ENCODE measurements at places on chromosomes 5 and 9.

- no peak for DNase-seq
Observed at GRCh38 chr9:70192707-70193106, 66.1 kb upstream of the SMC5 start.

DNA sequence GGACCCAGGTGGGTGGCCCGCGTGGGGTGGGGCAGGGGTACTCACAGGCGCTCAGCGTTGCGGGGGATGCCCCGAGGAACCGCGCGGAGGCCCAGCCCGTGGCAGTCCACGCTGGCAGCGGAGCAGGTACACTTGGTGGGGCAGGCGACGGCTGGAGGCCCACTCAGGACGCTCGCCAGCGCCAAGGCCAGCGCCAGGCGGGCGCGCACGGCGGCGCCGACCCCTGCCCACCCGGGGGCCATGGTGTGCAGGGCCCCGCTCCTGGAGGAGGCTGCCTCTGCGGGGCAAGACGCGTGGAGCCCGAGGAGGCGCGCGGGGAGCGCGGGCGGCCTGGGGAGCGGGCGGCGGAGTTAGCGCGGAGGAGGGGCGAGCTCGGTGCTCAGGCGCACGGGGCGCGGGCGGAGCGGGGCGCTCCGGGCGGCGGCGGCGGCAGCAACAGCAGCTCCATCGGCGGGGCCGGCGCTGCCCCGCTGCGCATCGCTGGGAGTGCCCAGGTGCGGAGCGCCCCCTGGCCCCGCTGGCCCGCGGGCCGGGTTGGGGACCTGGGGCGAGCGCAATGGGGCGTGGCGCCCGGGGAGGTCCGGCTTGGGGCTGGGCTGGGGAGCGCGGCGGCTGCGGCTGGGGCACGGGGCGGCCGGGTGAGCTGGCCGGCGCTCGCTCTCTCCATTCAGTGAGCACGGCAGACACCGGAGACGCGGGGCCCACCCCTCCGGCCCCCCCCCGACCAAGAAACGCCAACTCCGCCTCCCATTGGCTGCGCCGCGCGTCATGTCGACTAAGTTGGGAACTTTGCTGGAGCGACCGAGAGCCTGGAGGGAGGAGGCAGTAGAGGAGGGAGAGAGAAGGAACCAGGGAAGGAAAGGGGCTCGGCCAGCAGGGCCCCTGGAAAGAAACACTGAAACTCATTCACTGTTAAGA, at the start of gene SLIT3:
TSS of gene SLIT3 (minus strand) at position 672 of the 918 bp plus-strand sequence. CDS start at position 242, 430 bp downstream.
- no peak for DNase-seq

GRCh38 chr5:126846344-126846743, 69.4 kb downstream of the LMNB1 start:
- DNase-seq: no peak

- DNase-seq: no peak
Observed at GRCh38 chr5:163248871-163249270, 188.5 kb upstream of the CCNG1 start.

- DNase-seq: no peak
Observed at GRCh38 chr5:30690931-30691330, 502.6 kb upstream of the CDH6 start.

GRCh38 chr5:139482050-139482889, at the start of gene STING1:
STING1 (minus strand) TSS chr5:139482758; CDS start chr5:139481704, 1,054 bp downstream.
- peak; percentile 53 for DNase-seq

GRCh38 chr9:2126331-2126803, 111.2 kb downstream of the SMARCA2 start:
- DNase-seq: no peak

DNA sequence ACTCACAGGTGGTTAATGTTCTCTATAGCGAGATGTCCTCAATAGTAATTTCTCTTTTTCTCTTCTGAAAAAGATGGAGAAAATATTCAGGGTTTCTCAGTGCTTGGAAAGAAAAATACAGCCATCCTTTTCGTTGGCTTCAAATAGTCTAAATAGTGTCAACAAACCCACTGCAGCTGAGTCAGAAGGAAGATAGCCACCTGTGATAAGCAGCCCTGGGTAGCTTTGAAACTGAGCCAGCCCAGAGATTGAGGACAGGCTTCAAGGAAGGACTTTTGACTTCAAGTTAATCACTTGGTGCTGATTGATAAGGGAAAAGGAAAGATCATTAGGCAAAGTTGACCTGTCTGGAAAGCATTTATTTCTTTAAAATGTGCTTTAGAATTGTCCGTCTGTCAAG, 78.7 kb upstream of the TYRP1 start:
- no peak for DNase-seq

- no peak for DNase-seq
Observed at GRCh38 chr9:79007701-79008483, 563.9 kb upstream of the TLE4 start.

- no peak for DNase-seq
Observed at GRCh38 chr5:74282490-74282889, 358.0 kb downstream of the ENC1 start.

GRCh38 chr5:179648410-179648809, 24.9 kb upstream of the HNRNPH1 start:
- no peak for DNase-seq

- DNase-seq: no peak
Observed at GRCh38 chr5:162283609-162284008, 216.0 kb downstream of the GABRG2 start.

DNA sequence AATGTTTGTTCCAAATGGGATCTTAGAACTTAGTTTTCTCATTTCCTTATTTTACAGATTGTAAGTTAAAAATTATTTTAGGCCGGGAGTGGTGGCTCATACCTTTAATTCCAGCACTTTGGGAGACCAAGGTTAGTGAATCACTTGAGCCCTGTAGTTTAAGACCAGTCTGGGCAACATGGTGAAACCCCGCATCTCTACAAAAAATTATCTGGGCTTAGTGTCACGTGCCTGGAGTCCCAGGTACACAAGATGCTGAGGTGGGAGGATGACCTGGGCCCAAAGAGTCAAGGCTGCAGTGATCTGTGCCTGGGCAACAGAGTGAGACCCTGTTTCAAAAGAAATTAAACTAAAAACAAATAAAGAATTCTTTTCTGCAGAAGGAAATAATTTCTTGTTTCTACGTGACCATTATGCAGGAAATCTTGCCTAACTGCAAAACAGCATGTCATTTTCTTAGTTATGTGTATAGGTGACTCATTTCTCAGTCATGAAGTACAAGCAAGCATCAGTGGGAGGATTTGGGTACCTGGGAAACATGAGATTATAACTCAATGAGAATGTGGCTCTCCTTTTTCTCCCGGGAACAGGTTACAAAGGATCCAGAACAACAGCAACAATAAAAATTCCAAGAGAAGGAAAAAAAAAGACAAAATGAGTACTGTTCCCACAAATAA, 375.1 kb upstream of the ST8SIA4 start:
- DNase-seq: no peak
